ENCODE measurements at places on chromosomes 6 and 20.

GRCh38 chr6:28809947-28810658 lies 113.7 kb downstream of the TRIM27 start:
- no peak for DNase-seq

- peak; percentile 61 for DNase-seq
These were observed 6.6 kb upstream of the GUCA1A start for GRCh38 chr6:42166444-42167141.

GRCh38 chr6:8707956-8708772 lies 272.8 kb upstream of the SLC35B3 start:
- DNase-seq: peak; percentile 62

GRCh38 chr6:166766769-166767168 lies 139.7 kb upstream of the RPS6KA2 start:
- no peak for DNase-seq

- peak; percentile 33 for DNase-seq
These were observed 139.1 kb downstream of the KIF16B start for GRCh38 chr20:16434062-16434664.

- no peak for DNase-seq
These were observed 261.7 kb upstream of the NOX3 start for GRCh38 chr6:155717374-155717773.

All from renal cortical epithelial cell (primary cell).